ENCODE measurements at places on chromosomes 2 and 18.

GRCh38 chr2:229269941-229270340 lies 1.1 kb downstream of the PID1 start:
- DNase-seq: no peak

GRCh38 chr2:207160115-207160514 lies 5.6 kb downstream of the KLF7 start:
- DNase-seq: no peak

- DNase-seq: no peak
These were observed 1.8 kb downstream of the SERPINB13 start for GRCh38 chr18:63588909-63589308.

- DNase-seq: no peak
These were observed 28.8 kb downstream of the TUBB6 start for GRCh38 chr18:12336887-12337286.
